HepG2 (cell line): ENCODE measurements at places on chromosomes 13 and 19. TPM values are rescaled to one million over a fixed set of nuclear protein-coding genes. Genes with fewer than 3 reads are reported as not detected.

DNA sequence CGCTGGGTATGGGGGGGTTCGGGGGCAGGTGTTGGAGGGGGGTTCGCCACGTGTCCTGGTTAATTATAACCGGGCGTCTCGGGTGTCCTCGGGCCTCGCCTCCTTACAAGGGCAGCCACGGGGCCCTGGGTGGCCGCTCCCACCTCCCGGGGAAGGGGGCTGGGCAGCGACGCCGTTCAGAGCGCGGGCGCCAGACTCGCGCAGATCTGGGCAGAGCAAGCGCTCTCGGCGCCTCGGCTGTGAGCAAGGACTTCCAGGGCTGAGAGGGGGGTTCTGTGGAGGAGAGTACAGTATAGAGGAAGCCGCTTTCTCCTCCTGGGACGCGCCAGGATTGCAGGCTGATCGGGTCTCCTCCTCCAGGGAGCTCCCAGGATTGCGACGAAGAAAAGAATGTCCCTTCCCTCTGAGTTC is 1.0 kb upstream of the CKM start:
- H3K27me3 ChIP-seq = peaks cover 41% of the 10 kb centered on the region; the same call in 2 of the 3 replicates
- no peak for DNase-seq
- H3K4me3 ChIP-seq = no peak overlapping the region; the same call in 1 of the 2 replicates
- H3K36me3 ChIP-seq = no peaks in the 10 kb centered on the region

DNA sequence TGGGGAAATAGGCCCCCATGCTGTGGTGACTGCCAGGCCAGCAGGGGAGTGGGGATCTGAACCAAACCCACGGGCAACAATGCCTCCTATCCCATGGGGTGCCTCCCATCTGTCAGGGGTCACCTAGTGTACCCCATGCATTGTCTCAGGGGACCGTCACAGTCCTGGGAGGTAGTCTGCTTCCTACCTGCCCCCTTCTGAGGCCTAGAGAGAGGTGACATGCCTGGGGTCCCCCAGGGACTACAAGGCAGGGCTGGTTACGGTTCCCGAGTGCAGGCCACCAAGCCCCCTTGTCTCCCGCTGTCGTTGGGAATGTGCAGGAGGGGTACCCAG is 11.1 kb downstream of the NDUFB7 start:
- H3K27me3 ChIP-seq = no peaks in the 10 kb centered on the region
- peaks cover 10% of the 10 kb centered on the region for H3K4me1 ChIP-seq
- H3K36me3 ChIP-seq = peaks cover 10% of the 10 kb centered on the region; the same call in 2 of the 3 replicates

DNA sequence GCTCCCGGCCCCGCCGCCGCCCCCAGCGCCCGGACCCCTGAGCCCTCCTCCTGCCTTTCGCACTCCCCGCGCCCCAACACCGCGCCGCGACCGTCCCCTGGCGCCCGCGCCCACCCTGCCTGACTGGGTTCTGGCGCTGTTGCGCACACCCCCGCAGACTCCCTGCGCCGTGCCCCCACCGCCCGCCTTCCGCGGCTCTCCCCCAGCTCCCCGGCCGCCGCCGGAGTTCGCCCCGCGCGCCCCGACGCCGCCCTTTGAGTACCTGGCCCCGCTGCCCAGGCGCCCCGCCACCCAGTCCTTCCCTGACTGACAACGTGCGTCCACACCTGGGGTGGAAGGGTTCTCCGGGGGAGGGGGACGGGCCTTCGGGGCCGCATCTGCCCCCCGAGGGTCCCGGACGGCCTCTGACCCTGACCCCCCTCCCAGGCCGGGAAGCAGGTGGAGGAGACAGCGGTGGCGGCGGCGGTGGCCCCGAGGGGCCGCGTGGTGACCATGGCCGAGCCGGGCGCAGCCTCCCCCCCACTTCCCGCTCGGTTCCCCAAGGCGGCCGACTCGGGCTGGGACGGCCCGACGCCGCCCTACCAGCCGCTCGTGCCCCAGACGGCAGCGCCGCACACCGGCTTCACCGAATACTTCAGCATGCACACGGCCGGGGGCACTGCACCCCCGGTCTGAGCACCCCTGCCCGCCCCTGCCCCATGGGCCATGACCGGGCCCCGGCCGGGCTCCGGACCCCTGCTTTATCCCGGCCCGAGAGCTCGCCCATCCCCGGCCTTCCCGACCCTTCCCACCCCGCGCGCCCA is 1.4 kb upstream of the MEGF8 start:
- no peaks in the 10 kb centered on the region for H3K36me3 ChIP-seq
- peaks cover 24% of the 10 kb centered on the region for H3K4me1 ChIP-seq
- no peak for DNase-seq
- no peak overlapping the region for H3K27ac ChIP-seq
- H3K4me3 ChIP-seq = peak overlapping the region; percentile 75; the same call in 1 of the 2 replicates

- no peaks in the 10 kb centered on the region for H3K36me3 ChIP-seq
- H3K4me1 ChIP-seq = no peaks in the 10 kb centered on the region
- no peak for DNase-seq
- H3K27ac ChIP-seq = no peak overlapping the region
- H3K4me3 ChIP-seq = no peak overlapping the region
Measured at GRCh38 chr19:30968210-30968609, 381.0 kb downstream of the TSHZ3 start.

GRCh38 chr13:42807866-42808265 is 26.5 kb downstream of the FAM216B start:
- no peak overlapping the region for H3K4me3 ChIP-seq
- no peaks in the 10 kb centered on the region for H3K27me3 ChIP-seq
- no peak overlapping the region for H3K27ac ChIP-seq
- H3K4me1 ChIP-seq = no peaks in the 10 kb centered on the region
- no peaks in the 10 kb centered on the region for H3K36me3 ChIP-seq

LGALS7 gene
- not detected in 2 replicates for total RNA-seq

RABAC1 gene
- total RNA-seq = 20.7 and 37.4 TPM in 2 replicates

KIR3DL1 gene
- not detected in 2 replicates for total RNA-seq

KASH5 gene
- not detected in 2 replicates for total RNA-seq
